ENCODE measurements at places on chromosomes 4 and X. TPM values are rescaled to one million over a fixed set of nuclear protein-coding genes. Genes with fewer than 3 reads are reported as not detected.

GRCh38 chr4:54228961-54229501, at the start of gene PDGFRA:
PDGFRA (plus strand) TSS chr4:54229293; CDS start chr4:54258769, 29,476 bp downstream.
- DNase-seq, result no peak

- DNase-seq, result no peak
Measured at GRCh38 chr4:187544461-187545053, 451.0 kb upstream of the ZFP42 start.

GRCh38 chr4:20318909-20319277, 67.2 kb downstream of the SLIT2 start:
- no peak for DNase-seq

GRCh38 chr4:48093991-48094416, 40.0 kb downstream of the TXK start:
- peak; percentile 87 for DNase-seq

GRCh38 chr4:78937837-78938236, 1.4 kb downstream of the PAQR3 start:
- peak; percentile 7 for DNase-seq

- peak; percentile 64 for DNase-seq
Measured at GRCh38 chr4:10032625-10033024, 11.3 kb upstream of the SLC2A9 start.

GRCh38 chr4:149707862-149708261, 107.8 kb downstream of the IQCM start:
- DNase-seq, result no peak

Gene PLP1
- total RNA-seq, result not detected

Gene EDA
- total RNA-seq, result 3.1 TPM
